ENCODE measurements at places on chromosomes 12 and 14.

- no peak for DNase-seq
Measured at GRCh38 chr14:46053221-46053620, 598.4 kb downstream of the RPL10L start.

DNA sequence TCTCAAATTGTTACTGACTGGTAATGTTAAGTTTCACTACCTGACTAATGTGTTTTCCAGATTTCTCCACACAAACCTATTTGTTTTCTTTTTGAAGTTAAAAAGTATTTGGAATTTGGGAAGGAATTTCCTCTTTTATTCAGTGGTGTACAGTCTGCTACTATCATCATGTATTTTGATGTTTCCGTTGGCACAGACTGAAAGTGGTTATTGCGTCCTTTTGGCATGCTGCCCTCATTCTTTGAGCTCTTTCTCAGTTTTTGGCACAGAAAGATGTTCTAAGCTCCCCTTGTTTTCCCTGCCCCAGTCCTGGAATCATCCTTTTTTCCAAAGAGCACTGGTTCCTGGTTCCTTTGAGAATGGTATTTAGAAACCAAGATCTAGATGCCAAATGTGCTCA, 31.4 kb upstream of the RTRAF start:
- no peak for DNase-seq

- DNase-seq = no peak
Measured at GRCh38 chr12:45745861-45746277, 16.4 kb downstream of the ARID2 start.

DNA sequence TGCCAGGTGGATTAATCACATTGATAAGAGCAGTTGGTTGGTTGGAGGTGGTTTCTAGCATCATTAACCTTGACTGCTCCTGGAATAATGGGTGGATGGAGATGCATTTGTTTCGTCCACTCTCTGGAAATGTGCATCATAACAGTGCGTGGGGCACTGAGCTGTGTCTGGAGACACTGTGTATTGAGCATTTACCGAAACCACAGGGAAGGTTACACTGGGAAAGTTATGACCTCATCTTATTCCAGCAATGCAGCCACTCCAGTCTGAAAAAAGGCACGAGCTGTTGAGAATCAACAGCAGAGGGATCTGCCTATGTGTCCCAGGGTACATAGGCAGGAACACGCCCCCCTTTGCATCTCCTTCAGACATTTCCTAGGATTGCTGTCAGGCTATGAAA, 27.2 kb downstream of the RNFT2 start:
- no peak for DNase-seq

DNA sequence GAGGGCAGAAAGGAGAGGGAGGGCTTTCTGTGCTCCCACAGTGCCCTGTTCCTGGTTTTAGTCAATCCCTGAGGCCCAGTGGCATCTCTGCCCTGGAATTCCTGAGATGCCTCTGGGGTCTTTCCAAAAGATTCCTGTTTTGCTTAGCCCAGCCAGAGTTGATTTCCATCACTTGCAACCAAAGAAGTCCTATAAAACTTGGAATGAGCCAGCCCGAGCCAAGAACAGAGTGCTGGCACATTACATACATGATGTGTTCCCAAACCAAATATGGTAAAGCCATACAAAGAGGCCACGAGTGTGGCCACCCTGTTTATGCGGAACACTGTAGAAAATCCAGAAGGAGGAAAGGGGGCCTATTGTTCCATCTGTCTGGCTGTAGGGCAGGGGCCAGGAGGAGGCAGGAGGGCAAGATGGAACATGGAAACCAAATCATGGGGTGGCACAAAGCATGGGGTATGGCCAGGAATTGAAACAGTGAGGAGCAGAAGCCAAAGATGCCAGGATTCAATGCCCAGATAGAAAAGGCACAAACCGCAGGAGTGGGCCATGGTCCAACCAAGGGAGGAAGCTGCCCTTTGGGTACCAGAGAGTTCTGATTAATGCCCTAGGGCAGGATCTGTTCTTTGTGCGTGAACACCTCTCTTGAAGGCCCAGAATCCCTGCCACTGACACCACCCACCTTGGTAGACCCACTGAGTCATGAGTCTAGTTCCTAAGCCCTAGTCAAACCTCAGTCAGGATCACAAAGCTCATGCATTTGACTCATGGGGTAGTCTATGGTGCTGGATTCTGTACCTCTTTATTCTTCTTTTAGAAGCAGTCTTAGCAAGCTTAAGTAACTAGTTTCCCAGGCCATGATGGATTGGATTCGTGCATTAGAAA, 75.2 kb downstream of the LRRC74A start:
- no peak for DNase-seq

DNA sequence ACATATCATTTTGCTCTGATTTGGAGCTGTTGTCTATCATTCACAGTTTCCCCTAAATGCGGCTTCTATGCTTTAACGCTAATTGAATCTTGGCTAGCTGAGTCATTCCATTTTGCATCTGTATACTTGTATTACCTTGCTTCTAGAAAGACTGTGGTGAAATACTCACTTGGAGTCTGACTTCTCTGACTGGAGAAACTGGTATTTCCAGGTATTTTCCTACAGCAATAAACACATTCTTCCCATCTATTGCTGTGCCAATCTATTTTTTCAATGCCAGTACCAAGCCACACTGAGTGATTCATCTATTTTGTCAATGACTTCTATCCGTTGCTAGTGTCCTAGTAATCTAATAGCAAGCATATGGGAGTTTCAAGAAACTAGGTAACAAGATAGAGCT, 76.0 kb upstream of the ST8SIA1 start:
- no peak for DNase-seq

DNA sequence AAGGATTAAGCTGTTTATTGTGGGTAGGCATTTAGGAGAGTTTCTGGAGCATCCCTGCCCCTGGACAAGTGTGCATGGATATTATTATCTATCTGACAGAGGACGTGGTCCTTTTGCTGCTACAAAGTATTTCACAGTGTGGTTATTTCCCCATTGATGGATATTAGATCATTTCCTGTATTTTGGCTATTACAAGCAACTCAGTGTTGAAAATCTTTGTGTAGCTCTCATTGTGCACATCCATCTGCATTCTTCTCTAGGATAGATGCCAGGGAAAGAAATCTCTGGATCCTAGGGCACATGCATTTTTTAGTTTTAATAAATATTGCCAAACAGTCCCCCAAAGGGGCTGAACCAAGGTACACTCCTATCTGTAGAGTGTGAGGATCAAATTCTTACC, 154.3 kb upstream of the SRRM4 start:
- DNase-seq = no peak

DNA sequence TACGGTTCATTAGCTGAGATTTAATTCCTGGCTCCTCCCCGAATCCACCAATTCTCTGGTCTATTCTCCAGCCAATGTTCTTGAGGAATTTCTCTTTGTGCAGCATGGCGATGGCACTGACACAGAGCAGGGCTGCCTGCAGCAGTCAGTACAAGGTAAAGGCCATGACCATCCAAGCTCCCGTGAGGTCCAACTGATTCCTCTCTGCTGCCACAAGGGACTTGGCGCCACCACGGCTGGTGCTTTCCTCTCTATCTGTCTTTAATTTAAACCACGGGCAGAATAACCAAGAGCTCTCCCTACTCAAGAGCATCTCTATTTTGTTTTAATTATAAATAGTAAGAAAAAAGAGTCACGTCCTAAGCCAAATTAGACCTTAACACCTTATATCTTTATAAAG, 12.1 kb downstream of the TMEM116 start:
- no peak for DNase-seq

DNA sequence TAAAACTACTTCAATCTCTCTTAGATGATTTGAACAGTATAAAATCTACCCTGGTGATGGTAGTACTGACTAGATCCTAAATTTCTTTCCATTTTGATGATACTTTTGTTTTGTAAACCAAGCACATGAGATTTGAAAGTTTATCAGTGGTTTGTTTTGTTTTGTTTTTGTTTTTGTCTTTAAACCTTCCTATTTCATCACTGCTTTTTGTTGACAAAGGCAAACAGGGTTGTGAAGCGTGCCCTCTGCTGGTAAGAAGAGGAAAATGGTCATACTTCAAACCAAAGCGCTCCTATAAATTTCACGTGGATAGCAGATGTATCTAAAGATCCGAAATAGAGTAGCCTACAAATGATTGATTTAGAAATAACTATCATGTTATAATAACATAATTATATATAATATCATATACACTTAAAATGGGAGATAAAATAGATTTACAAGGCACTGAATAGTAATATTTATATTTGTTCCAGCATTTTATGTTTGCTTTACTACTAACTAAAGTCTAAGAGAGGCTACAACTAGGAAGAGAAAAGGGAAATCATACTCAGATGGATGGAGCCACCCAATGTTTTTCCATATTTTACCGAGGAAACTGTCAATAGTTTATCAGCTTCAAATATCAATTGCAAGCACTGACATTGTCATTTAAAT, 254.0 kb upstream of the USP15 start:
- DNase-seq = no peak

DNA sequence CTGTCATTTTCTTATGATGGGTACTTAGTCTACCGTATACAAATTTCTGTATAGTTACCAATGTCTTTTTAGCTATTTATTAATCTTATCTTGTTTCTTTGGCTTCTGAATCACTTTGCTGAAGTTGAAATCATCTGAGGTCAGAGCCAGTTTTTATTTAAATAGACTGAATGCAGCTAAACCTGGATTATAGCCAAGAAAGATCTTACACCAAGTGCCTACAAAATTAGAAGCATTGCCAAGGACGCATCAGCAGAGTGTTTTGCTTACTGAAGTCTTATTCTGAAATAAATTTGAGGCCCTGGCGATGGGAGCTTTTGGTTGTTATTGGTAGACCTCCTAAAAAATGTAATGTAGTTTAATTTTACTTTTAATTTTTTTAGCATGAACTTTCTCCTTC, 128.2 kb downstream of the RGS6 start:
- DNase-seq = no peak

DNA sequence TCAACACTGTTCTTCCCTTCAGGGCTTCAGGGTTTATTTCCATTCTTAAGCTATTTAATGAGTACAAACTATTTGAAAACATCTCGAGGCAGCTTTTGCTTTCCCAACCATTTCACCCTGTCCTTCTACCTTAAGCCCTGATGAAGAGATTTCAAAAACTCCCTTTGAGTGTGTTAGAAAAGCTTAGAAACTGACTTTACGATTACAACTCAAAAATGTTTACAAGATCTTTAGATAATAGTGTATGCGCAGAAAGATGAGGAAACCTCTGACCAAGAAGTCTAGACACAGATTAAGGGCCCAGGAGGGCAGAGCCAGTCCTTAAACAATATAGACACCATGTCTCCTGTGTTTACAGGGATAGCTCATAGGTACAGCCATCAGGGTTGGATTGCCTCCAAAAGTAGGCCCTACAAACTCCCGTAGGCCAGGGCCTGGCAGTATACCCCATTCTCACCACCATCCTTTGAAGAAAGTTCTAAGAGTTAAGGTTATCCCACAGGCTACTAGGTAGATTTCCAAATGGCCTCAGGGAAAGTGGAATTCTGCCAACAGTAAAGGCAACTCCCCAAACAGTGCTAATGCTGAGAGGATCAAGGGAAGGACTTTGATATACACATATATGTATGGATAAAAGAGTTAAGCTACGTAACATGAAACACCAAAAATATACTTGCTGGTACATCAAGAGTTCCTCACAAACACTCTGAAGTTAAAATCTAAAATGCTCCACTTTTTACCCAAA, 11.4 kb upstream of the SOS2 start:
- DNase-seq = no peak

DNA sequence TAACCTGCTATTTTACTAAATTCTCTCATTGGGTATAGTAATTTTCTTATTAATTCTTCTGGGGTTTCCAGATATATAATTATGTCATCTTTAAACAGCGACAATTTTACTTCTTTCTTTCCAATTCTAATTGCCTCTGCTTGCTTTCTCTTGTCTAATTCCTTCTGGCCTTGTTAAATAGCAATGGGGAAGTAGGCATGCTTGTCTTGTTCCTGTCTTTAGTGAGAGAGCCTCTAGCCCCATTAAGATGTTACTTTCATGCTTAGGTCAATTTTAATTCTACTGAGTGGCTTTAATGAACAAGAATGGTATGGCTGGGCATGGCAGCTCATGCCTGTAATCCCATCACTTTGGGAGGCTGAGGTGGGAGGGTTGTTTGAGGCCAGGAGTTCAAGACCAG, 31.7 kb downstream of the LRTM2 start:
- no peak for DNase-seq

Measured in activated T-cell treated with anti-CD3 and anti-CD28 coated beads, Interleukin-2, amount 50 U/mL, for 48 hours (primary cell).